ENCODE measurements at places on chromosomes 4 and X. TPM values are rescaled to one million over a fixed set of nuclear protein-coding genes. Genes with fewer than 3 reads are reported as not detected.

DNA sequence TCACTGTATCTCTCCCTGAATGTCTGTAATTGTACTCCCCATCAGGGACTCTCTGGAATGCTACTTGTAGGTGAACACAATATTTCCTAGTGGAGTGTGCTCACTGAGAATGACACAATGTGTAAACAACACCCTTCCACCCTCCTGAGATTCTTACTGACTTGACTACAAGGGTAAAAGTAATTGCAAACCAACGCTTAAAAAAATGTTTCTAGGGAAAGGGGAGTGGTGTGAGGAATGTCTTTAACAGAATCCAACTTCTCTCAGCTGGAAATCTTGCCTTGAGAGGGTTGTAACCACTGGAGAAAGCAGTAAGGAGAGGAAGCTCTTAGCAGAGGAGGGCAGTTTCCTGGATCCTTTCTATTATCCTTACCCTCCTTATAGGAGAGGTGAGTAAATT lies 5.1 kb upstream of the RAPGEF2 start:
- no peak for DNase-seq

GRCh38 chr4:162061214-162061613 lies 102.6 kb downstream of the FSTL5 start:
- no peak for DNase-seq

DNA sequence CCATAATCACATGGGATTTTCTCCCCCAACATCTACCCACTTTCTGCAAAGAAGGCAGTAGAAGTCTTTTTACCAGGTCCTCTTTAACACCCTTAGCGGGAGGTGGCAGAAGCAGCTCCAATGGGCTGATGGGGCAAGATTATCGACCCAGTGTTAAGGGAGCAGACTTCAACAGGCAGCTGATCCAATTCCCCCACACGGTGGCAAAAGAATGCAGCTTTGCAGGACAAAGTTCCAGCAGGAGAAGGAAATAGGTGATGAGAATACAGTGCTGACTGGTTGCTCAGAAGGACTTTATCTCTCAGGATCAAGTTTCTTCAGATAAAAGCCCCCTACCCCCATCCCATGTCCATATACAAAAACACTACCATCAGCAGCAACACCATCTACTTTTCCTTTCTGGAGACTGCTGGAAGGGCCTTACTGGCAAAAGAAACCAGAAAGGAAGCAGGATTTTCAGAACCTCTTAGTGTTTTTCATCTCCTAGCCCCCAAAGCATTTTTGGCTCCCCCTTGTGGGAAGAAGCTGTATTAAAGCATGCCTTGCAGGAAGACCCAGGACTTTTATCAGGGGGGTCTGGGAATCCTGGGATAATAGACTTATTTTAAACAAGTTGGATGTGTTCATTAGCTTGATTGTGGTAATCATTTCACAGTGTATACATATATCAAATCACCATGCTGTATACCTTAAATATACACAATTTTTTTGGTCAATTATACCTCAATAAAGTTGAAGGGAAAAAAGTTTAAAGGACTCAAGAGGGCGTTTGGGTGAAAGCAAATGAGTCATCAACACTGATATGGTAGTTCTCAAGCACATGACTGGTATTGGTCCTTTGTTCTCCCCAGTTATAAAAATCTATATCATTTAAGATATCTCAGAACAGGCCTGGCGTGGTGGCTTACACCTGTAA lies 146.4 kb downstream of the GPC3 start:
- DNase-seq, result no peak

TMSB15A gene
- total RNA-seq, result not detected
